ENCODE measurements at places on chromosomes 7 and 10.

DNA sequence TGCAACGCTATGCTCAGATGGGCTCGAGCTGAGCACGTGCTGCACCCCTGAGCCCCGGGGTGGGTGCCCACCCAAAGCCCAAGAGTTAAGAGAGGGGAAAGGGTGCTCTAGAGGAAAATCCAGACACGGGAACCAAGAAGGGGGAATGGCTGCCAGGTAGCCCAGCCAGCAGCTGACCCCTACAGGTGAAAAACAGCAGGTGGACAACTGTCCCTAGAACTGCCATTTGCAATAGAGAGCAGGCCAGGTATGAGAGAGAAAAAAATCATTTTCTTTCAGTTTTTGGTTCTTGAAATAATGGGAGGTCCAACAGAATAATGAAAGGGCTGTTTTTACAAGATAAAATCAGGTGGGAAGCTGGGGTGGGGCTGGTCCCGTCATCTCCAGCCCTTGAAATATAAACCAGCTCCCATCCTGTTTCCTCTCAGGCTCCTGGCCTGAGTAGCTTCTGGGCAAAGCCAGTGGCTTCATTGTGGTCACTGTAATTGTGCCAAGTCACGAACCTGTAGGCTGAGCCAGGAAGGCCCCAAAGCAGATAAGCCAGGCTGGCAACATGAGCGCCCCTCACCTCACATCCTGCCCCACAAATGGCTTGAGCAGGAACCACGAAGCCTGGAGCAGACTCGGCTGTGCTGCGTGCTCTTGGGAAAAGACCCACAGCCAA, 257.8 kb downstream of the SNX10 start:
- DNase-seq = no peak

DNA sequence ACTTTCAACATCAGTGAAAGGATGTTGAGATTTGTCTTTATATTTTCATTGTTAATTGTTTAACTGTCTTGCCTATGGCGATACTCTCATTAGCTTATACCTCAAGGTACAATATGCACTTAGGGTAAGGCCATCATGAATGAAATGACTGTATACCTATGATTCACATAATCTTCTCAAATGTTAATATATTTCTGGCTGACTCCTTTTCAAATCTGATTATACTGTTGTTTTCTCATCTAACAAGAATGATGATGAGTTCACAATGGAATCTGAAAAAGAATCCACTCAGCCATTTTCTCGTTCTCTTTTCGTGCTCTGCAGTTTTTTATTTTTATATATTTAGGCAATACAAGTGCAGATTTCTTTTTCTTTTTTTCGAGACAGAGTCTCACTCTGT, 159.1 kb downstream of the ARHGAP12 start:
- DNase-seq = peak; percentile 71

DNA sequence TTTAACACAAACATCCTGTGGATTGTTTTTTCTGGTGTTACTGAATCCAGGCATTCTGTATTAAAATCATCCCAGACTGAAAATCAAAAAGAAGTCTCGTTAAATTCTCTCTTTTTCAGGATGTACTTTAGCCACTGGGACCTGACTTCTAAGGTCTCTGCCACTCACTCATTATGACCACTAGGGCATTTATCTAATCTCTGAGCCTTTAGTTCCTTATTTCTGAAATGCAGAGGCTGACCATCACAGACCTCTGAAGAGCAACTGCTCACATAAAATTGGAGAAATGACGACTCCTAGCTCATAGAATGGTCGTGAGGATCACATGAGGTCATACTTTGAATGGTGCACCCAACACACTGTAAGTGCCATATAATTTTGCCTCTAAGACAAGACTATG, 63.2 kb downstream of the KCNMA1 start:
- DNase-seq = no peak

GRCh38 chr10:51788273-51788672, 88.9 kb upstream of the CSTF2T start:
- no peak for DNase-seq

- no peak for DNase-seq
Observed at GRCh38 chr10:34596351-34596750, 218.7 kb downstream of the PARD3 start.

- peak; percentile 58 for DNase-seq
Observed at GRCh38 chr7:17058568-17058967, 176.8 kb upstream of the AGR3 start.

GRCh38 chr7:16984375-16984774, 102.6 kb upstream of the AGR3 start:
- DNase-seq = no peak

- DNase-seq = no peak
Observed at GRCh38 chr10:12487366-12487765, 138.0 kb downstream of the CAMK1D start.

GRCh38 chr10:52729271-52730104, 43.1 kb downstream of the MBL2 start:
- peak; percentile 38 for DNase-seq

DNA sequence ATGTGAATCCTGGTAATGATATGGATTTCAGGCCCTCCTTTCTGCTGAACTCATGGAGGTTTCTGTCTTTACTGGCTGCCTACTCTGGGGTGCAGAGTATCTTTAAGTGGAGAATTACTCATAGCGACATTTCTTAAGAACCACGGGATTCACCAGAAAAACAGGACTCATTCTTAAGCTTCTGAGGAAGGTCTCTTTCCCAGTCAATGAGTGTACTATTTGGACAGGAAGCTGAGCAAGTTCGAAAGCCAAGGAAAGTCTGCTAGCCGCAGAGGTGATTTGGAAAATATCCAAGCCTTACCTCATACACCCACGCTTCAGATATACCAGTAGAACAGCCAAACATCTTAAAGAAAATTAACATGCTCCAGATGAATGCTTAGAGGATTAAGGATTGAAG, 377.6 kb upstream of the MYO3A start:
- DNase-seq = peak; percentile 28

GRCh38 chr7:44293561-44294324, 31.7 kb downstream of the CAMK2B start:
- DNase-seq = no peak

DNA sequence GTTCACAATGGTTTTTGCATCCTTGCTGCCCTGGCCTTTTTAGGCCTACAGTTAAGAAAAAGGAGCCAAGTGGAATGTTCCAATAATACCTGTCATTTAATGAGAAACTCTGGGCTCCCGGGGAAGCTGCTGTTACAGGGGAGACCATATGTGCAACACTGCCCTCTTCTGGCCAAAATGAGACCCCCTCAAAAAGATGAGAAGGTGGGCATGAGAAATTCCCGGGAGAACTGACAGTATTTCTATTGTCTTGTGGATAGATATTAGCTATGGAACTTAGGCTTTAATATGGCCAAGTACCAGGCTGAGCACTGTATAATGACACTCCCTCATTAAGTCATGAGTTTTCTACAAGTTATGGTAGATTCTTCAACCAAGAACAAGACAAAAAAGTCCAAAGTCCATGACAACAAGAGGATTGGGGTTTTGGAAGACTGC, 99.4 kb downstream of the CCDC3 start:
- DNase-seq = peak; percentile 60

DNA sequence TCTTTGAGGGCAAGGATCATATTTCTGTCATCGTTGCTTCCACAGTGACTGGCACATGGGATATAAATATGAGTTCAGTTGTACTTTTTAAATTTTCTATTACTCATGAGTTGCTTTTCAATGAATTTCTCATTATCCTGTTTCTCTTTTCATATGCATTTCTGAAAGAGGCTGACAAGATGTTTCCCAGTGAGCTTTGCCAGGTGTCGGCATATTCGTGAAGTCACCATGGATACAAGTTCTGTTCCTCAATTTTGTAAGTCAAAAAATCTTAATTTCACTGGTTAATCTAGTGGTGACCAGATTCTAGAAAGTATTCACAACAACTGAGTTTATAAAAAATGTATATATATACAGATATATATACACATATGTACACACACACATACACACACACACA, 55.7 kb upstream of the GNAI1 start:
- DNase-seq = no peak

- no peak for DNase-seq
Observed at GRCh38 chr10:69074532-69074931, 13.4 kb upstream of the SRGN start.

DNA sequence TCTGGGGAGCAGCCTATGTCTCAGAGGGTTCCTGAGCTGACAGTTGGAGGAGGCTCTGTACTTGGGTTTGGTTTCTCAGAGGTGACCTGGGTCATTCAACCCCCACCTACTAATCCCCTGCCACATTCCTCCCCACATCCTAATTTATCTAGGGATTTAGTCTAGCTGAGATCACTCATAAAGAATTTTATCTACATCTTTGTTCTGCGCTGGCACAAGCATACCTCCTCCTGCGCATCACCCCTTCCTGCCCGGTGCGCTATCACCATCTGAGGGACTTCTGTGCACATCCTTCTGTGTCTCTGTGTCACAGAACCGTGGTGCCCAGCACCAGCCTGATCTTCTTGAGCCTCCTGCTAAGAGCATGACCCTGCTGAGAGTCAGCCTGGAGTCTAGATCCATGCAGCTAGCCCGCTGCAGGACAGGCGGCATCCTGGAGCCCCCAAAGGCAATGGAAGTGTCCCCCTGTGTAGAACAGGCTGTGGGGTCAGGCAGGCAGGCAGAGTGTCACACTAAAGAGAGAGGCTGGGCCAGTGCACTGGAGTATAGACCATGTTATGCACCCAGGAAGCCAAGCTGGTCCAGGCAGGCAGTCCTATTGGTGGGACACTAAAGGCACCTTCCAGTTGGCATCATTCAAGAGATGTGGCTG, 63.6 kb downstream of the ARHGAP22 start:
- no peak for DNase-seq

GRCh38 chr10:17209881-17210280, 8.4 kb upstream of the TRDMT1 start:
- no peak for DNase-seq

GRCh38 chr10:46227571-46227935, 59.2 kb upstream of the ANTXRL start:
- no peak for DNase-seq

GRCh38 chr7:134290286-134290685, 26.4 kb downstream of the SLC35B4 start:
- peak; percentile 54 for DNase-seq

DNA sequence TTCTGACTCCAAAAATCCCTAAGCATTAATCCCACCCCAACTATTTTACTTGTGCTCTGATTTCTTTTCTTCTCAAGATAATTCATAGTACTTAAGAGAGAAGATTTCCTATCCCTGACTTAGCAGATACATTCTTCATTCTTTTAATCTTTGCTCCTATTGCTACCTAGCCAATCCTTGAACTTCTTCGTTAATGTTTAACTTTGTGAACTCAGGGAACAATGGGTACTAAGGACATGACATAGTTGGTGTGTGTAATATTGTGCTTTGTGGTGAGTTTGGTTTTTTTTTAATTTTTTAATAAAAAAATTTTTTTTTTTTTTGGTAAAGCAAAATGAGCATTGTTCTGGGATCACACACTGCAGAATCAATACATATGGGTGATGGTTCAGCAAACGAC, 166.2 kb downstream of the CHCHD3 start:
- no peak for DNase-seq

- peak; percentile 83 for DNase-seq
Observed at GRCh38 chr10:119737823-119738222, 12.0 kb downstream of the INPP5F start.

- DNase-seq = no peak
Observed at GRCh38 chr10:21488246-21488956, 37.1 kb downstream of the SKIDA1 start.

DNA sequence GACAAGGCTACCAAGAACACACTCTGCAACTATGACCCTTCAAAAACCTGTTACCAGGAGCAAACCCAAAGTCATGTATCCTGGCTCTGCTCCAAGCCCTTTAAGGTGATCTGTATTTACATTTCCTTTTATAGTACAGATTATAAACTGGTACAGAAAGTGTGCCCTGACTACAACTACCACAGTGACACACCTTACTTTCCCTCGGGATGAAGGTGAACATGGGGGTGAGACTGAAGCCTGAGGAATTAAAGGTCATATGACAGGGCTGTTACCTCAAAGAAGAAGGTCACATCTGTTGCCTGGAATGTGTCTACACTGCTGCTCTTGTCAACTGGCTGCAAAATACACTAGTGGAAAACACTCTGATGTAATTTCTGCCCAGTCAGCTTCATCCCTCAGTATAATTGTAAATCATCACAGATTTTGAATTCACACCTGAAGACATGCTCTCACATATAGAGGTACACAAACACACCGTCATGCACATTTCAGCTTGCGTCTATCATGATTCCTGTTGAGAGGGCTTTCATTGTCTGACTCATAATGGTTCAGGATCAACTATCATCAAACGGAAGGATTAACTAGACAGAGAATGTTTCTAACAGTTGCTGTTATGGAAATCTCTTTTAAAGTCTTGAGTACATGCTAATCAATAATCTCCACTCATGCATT, 318.3 kb downstream of the NXPH1 start:
- DNase-seq = no peak

GRCh38 chr7:123185756-123186155, 14.0 kb downstream of the SLC13A1 start:
- DNase-seq = no peak

- peak; percentile 88 for DNase-seq
Observed at GRCh38 chr7:129925416-129926002, 27.3 kb downstream of the UBE2H start.

GRCh38 chr10:45253183-45253914, 62.1 kb downstream of the OR13A1 start:
- DNase-seq = no peak

DNA sequence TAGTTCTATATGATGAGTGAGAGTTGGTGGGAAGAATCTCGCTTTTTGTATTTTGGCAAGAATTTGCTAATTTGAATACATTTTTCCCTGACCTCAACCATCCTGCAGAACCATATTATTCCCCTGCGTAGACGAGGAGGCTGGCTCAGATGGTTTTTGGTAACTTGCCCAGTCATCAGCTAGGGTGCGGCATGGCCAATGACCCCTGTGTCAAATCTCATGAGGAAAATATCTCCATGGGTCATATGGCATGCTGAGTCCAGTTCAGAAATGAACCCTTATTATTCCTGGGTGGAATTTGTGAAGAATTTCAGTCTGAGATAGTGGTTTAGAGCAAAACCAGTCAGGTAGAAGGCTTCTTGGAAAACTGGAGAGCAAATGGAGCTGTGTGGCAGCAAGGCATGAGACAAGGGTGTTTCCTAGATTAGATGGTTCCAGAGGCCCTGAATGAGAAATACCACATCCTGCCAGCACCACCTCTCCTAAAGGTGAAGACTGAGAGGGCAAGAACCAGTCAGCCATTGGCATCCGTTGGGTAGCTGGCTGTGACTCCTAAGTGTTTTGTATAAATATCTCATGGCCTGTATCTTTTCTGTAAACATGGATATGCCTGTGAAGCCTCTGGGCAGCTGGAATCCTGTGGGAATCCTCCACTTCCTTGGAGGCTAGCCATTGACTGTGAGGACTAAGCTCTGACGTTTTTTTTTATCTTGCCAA, 5.8 kb upstream of the UPP1 start:
- DNase-seq = peak; percentile 74

Data from fibroblast of mammary gland (primary cell).